GM13976 (cell line): ENCODE measurements at places on chromosomes 7 and 10.
A peak's percentile ranks its signal among the peaks of the same experiment; 100 is the strongest.

DNA sequence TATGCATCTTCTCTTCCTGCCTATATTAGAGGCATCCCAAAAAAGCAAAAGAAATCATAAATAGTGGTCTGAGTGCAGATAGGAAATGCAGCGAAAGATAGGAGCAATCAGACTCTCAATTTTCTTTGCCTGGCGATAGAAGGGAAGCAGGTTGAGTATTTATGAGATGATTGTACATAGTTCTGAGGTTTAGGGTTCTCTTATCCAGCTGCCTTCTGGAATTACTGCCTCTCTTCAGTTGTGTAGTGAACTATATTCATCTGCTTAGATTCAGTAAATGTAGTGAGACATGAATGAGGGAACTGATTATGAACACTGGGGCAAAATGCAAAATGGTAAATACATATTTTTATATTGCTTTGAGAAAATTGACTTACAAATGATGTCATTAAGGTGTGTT lies 93.0 kb upstream of the CYP26C1 start:
- DNase-seq, result no peak

DNA sequence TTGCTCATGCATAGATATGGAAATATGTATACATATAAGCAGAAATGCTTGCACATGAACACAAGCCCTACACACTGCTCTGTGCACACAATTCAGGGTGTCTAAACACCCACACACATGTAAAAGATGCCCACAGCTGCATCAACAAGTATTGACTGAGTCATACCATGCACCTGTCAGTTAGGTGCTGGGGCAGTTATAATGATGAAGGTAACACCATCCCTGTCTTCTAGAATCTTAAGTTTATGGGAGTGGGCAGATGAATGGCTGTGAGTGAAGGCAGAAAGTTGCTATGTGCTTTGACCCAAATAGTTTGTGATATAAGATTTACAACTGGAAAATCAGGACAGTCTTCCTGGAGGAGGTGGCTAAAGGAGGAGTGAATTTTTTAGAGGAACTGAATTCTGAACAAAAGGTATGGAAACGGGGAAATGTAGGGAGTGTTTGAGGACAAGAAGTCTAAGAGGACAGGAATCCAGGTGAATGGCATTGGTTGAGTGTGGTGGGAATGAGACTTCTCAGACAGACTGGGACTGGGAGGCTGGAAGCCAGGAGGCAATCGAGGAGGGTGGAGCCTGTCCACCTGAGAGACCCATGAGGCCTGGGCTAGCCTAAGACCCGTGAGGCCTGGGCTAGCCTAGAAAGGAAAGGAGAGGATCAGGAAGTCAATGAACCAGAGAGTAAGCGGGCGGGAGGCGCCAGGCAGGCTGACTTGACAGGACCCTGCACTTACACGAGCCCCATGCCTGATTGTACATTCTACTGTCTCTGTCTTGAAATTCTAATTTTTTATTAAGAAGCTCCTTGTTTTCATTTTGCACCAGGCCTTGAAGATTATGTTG lies 20.7 kb downstream of the POLL start:
- DNase-seq, result no peak

GRCh38 chr7:31669461-31669860 lies 17.6 kb upstream of the PPP1R17 start:
- no peak for DNase-seq

- DNase-seq, result peak; percentile 62
Measured at GRCh38 chr7:117110480-117111315, 157.4 kb downstream of the ST7 start.

- no peak for DNase-seq
Measured at GRCh38 chr7:31108097-31108657, 56.1 kb downstream of the ADCYAP1R1 start.
